Natural killer cell treated with Interleukin-12 subunit alpha and Interleukin-12 subunit beta and Interleukin-15 and Interleukin-18, amount 100 ng/mL, for 72 hours (primary cell): ENCODE measurements at places on chromosomes 16 and 17.

- H3K27ac ChIP-seq, result no peak overlapping the region
- no peak overlapping the region for H3K4me3 ChIP-seq
- DNase-seq, result no peak
- no peaks in the 10 kb centered on the region for H3K36me3 ChIP-seq
Observed at GRCh38 chr17:10420811-10421210, 939 bp downstream of the MYH8 start.

DNA sequence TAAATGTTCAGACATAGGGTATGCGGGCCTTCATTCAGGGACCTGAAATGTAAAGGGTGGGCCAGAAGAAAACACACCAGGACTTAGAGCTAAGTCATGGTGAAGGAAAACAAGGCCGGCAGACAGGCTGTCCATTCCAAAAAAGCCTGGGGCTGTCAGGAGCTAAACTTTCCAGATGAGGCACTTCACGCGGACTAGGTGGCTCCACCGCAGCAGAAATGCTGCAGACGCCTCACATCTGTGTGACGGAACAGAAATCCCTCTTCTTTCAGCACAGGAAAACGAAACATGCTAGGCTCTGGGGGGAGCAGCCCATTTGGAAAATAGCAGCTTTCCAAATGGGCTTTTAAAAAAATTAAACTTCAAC is 88.7 kb downstream of the HS3ST3A1 start:
- no peaks in the 10 kb centered on the region for H3K36me3 ChIP-seq
- H3K4me3 ChIP-seq, result no peak overlapping the region
- no peak overlapping the region for H3K27ac ChIP-seq
- no peak for DNase-seq
- H3K4me1 ChIP-seq, result peaks cover 10% of the 10 kb centered on the region
- H3K27me3 ChIP-seq, result peaks cover 18% of the 10 kb centered on the region

DNA sequence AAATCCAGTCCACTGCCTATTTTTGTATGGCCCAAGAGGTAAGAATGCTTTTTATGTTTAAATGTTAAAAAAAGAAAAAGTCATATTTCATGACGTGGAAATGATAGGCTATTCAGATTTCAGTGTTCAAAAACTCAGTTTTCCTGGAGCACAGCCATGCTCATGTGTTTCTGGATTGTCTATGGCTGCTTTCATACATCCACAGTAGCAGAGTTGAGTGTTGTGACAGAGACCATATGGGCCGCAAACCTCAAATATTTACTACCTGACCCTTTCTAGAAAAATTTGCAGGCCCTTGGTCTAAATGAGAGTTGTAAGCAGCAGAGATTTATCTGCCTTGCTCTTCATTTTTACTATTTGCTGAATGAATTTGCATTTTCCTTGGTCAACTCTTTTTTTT is 264.1 kb downstream of the CBLN1 start:
- no peaks in the 10 kb centered on the region for H3K4me1 ChIP-seq
- DNase-seq, result no peak
- H3K36me3 ChIP-seq, result no peaks in the 10 kb centered on the region
- H3K27me3 ChIP-seq, result peaks cover 4% of the 10 kb centered on the region
- H3K27ac ChIP-seq, result no peak overlapping the region

GRCh38 chr16:85844786-85845185 is 45.3 kb downstream of the COX4I1 start:
- H3K4me3 ChIP-seq, result peak overlapping the region; percentile 33
- H3K36me3 ChIP-seq, result no peaks in the 10 kb centered on the region
- H3K27ac ChIP-seq, result peak overlapping the region; percentile 70
- DNase-seq, result no peak
